ENCODE measurements at places on chromosomes 1 and 21. TPM values are rescaled to one million over a fixed set of nuclear protein-coding genes. Genes with fewer than 3 reads are reported as not detected.

OVAAL gene
- polyA plus RNA-seq, result not detected

KANK4 gene
- 2.4 TPM for polyA plus RNA-seq

SPRR3 gene
- polyA plus RNA-seq, result 3.2 TPM

LCE2B gene
- not detected for polyA plus RNA-seq

OR6P1 gene
- polyA plus RNA-seq, result not detected

IL12RB2 gene
- polyA plus RNA-seq, result 0.65 TPM

TNNT2 gene
- polyA plus RNA-seq, result 2.4 TPM

ANGEL2 gene
- 9.8 TPM for polyA plus RNA-seq

FNDC10 gene
- polyA plus RNA-seq, result 1.6 TPM

OR6K3 gene
- not detected for polyA plus RNA-seq

FCMR gene
- 1.2 TPM for polyA plus RNA-seq

SHISA4 gene
- 7.5 TPM for polyA plus RNA-seq

BTBD19 gene
- 5.7 TPM for polyA plus RNA-seq

LAX1 gene
- polyA plus RNA-seq, result not detected

TIAM1 gene
- 6.8 TPM for polyA plus RNA-seq

KTI12 gene
- 3.1 TPM for polyA plus RNA-seq

HTR6 gene
- polyA plus RNA-seq, result not detected

XCL1 gene
- 0.09 TPM for polyA plus RNA-seq

ANKRD45 gene
- polyA plus RNA-seq, result 0.52 TPM

KCNJ9 gene
- polyA plus RNA-seq, result 0.04 TPM

CAPN8 gene
- polyA plus RNA-seq, result 3.6 TPM

TGFB2 gene
- polyA plus RNA-seq, result 2.1 TPM

SPRR2A gene
- polyA plus RNA-seq, result 0.68 TPM

CRNN gene
- polyA plus RNA-seq, result 0.76 TPM

RORC gene
- polyA plus RNA-seq, result 36.7 TPM

CNKSR1 gene
- 48.5 TPM for polyA plus RNA-seq

All from pancreas (tissue), 10 donors.